ENCODE measurements at places on chromosomes 12 and 14.

DNA sequence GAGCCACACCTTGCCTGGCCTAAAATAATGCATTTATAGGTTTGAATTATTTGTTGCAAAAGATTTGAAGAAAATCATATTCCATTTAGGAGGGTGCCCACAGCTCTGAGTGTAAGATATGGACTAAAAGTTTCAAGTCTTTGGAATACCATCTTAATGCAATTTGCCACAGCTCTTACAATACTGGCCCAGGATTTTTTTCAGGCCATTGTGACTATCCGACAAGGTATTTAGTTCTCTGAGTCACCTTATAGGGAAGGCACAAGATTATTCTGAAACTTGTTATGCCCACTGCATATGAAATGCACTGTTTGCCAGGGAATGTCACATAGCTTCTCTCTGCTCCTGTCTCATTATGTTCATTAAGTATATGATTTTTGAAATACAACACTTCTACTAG, 29.6 kb upstream of the SLC6A13 start:
- no peak for DNase-seq

DNA sequence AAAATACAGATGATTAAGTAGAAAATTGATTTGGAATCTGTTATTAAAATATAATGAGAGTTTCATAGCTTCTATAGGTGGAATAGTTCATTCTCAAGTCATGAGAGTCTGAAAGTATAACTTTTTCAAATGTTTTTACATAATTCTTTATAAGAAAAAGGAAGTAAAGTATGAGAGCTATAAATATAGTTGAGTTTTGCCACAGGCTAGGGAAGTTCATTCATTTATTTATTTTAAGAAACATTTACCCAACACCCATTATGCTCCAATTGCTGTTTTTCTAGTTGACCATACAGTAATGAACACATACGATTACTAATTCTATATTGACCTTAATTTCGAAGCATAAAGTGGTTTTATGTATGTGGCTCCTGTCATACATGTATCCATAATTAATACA, 24.8 kb downstream of the LRRIQ1 start:
- DNase-seq: no peak

DNA sequence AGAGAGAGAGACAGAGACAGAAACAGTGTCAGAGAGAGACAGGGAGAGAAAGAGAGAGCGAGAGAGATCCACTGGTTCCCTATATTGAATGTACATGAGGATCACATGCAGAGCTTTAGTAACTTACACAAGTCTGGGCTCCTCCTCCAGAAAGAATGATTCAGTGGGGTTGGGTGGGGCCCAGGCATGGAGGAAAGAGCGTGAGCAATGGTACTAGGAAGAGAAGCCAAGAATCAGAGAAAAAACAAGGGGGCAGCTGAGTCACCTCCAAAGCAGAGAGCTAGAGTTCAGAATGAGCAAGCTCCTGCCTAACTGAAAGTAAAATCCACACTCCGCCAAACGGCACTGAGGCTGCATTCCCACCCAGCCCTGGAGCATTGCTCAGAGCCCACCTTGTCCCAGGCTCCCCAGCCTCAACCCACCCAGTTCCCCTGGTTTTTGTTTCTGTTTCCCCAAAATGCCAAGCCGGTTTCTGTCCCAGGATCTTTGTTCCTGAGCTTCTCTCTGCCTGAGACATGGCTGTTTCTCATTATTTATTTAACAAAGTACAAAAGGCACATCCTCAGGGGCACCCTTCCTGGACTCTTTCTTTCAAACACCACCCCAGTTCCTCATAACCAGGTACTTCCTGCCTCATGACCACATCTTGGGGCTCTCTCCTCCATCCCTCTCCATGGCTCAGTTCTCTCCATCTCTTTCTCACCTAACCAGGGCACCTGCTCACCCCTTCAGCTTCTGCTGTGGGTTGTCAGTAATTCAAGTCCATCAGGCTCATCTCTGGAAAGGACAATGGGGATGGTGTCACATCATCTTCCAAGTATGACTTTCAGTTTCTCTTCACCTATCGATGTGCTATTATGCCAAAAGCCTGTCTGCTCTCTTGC, 670.3 kb upstream of the TBX3 start:
- no peak for DNase-seq

GRCh38 chr12:19546027-19546426, 106.7 kb downstream of the AEBP2 start:
- DNase-seq: no peak

- DNase-seq: no peak
Observed at GRCh38 chr12:3920351-3921150, 47.4 kb upstream of the PARP11 start.

GRCh38 chr12:80472236-80472635, 28.2 kb downstream of the PTPRQ start:
- no peak for DNase-seq

GRCh38 chr14:100649173-100649519, 61.9 kb upstream of the BEGAIN start:
- no peak for DNase-seq

GRCh38 chr12:80702889-80703805, 4.3 kb upstream of the MYF6 start:
- DNase-seq: no peak

All from NCI-H1092 (cell line).